ENCODE measurements at places on chromosomes 12 and 14.

GRCh38 chr12:79433465-79434072 is 257.2 kb downstream of the PAWR start:
- DNase-seq = no peak

DNA sequence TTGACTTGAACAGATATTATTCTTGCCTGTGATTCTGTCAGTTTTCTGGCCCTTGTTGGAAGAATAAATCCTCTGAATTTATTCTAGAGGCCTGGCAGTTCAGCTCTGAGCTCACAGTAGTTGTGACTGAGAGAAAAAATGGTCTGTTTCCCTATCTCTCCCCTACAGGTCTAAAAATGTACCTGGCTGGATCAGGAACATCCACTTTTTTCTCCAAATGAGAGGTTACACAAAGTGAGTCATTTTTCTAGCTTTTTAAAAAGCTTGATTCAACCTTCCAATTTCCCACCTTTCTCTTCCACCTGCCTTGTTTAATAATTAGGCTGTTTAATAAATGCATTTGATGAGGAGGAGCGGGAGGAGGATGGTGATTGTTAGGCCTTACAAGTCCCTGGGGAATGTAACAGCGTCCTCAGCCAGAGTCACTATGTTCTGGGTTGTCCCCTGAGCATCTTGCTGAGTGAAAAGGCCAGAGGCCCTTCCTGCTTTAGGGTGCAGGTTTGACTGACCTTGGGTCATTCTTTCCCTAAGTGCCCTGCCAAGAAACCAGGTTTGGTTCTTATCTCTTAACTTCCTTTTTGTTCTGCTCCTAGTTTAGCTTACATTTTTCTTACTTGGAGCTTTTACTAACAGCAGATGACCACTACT is 91.7 kb upstream of the FUT8 start:
- no peak for DNase-seq

GRCh38 chr14:74915826-74916225 is 7.2 kb downstream of the RPS6KL1 start:
- DNase-seq = no peak

GRCh38 chr14:104826189-104826860 is 25.4 kb downstream of the ZBTB42 start:
- peak; percentile 99 for DNase-seq

GRCh38 chr12:97452230-97452629 is 10.4 kb upstream of the RMST start:
- no peak for DNase-seq

DNA sequence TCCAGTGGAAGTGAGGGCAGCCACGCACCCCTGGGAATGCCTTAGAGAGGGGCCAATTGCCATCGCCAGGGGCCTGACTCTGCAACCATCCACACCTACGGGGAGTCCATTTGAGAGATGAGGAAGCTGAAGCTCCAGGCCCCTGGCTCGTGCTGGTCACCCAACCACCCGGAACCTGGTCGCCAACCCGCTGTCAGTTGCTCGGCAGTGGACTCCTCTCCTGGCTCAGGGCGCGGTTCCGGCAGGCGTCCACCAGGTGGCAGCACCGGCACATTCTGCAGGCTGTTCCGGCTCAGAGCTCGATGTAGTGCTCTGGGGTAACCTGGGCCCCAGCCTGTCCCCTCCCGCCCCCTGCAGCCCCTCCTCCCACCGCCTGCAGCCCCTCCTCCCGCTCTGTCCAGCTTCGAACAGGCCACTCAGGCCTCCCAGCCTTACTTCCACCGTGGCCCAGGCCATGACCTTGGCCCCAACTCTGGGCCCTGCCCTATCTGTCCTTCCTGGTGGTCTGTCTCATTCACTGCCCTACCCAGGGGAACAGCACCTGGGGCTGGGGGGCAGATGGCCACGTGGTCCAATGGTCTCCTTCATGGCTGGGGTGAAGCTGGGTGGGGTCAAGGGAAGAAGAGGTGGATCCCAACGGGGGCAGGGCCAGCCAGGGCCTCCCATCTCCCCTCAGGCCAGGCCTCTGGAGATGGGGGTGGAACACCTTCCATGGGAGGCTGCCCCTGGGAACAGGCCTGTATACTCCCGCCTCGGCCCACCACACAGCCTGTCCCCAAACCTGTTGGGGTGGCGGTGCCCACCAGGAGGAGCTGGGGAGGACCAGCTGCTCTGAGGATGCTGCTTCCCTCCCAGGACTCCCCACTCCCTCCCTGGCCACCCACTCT is 15.7 kb downstream of the SIVA1 start:
- peak; percentile 92 for DNase-seq

DNA sequence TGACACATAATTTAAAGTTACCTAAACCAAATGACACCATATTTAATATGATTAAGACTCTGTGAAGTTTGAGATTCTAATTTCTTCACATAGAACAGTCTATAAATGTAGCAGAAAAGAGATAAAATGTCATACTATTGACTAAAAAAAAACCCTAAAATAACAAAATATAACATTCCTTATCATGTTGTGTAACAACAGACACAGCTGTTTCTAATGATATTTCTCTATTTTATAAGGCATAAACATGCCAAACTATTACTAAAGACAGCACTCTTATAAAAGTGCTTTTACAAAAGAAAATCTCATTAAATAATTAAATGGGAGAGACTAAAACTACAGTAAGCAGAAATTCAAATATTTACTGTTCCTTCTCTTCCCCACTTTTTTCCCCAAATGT is 49.4 kb downstream of the NOVA1 start:
- no peak for DNase-seq

Data from CD4-positive, alpha-beta T cell (primary cell).